Adrenal gland (tissue), 19 donors: ENCODE measurements at places on chromosomes 6 and 20. TPM values are rescaled to one million over a fixed set of nuclear protein-coding genes. Genes with fewer than 3 reads are reported as not detected.

Gene ECT2L
- total RNA-seq, result not detected

Gene SAMD3
- not detected for total RNA-seq

Gene HTR1E
- total RNA-seq, result not detected

Gene TINAG
- not detected for total RNA-seq

Gene SEL1L2
- total RNA-seq, result 0.22 TPM

Gene FRK
- 4.1 TPM for total RNA-seq

Gene FILIP1
- 2.2 TPM for total RNA-seq

GRCh38 chr6:127111526-127111925 lies 6.9 kb upstream of the RSPO3 start:
- no peak for DNase-seq

GRCh38 chr20:25321262-25321831 lies 69.3 kb downstream of the ABHD12 start:
- no peak for DNase-seq

DNA sequence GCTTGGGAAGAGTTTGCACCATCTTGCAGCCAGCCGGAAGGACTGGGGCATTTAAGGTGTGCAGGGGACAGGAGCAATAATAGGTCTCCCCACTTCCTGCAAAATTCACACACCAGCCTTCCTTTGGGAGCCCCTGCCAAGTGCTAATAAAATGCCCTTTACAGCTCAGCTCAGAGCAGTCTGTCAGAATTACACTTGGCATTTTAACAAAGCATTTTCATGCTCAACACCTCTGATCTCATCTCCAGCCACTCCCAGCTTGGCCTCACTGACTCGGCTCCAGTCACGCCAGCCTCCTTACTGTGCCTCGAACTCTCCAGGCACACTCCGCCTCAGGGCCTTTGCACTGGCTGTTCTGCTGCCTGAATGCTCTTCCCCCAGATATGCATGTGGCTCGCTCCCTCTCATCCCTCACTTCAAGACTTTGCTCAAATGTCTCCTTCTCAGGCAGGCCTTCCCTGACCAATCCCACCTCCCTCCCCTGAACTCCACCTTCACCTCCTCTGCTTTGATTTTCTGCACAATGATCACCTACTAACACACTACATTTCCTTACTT lies 43.7 kb downstream of the GRM4 start:
- DNase-seq, result no peak

DNA sequence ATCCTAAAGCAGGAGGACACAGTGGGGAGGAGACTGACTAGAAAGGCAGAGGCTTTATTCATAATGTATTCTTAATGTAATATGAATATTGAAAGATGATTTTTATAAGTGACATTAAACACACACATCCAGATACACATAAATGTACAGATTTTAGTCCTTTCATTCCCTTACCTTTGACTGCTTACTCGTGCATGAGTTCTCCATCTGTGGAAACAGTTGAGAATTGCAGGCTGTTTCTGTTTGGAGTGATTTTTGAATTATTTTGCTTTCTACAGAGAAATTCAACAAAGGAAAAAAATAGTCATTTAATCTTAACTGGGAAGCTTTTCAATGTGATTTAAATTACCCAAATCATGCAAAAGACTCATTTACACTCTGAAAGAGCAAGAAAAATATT lies 136.5 kb downstream of the RIMS1 start:
- DNase-seq, result no peak

DNA sequence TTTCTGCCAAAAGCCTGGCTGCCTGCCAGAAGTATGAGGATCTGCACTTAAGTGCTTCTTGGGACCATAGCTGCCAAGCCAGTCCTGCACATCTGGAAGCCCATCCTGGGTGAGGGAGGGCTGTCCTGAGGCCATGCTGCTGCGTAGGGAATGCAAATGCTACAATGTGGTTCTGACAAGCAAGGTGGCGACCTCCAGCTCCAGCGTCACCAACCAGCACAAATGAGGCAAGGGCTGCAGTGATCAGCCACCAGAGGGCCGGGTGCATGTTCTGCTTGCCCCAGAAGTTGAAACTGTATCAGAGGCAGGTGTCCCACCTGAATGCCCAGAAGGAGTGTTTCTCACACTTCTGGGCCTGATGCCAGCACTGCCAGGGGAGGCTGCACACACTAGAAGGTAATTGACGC lies 99.1 kb upstream of the KCNQ5 start:
- DNase-seq, result no peak

- DNase-seq, result peak; percentile 7
These were observed 13.1 kb upstream of the APMAP start for GRCh38 chr20:25005661-25006060.

DNA sequence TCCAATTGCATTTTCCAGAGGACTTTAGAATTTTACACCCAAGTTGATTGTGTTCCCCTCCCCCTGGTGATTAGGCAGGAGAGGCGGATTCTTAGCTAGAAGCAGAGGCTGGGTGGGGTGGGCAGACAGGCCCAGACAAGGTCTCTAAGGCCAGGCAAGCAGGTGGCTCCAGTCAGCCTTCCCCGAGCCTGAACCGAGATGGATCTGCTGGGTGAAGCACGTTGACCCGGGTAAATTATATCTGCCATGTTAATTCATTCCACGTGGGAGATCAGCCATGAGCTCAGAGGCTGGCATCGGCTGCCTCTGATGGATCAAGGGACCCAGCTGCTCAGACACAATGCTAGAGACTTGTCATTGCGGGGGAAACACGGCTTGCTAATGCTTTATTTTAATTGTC lies 159.5 kb upstream of the MAFB start:
- no peak for DNase-seq

- DNase-seq, result no peak
These were observed 101.3 kb downstream of the OR2B2 start for GRCh38 chr6:27810768-27811450.

GRCh38 chr20:16904751-16905150 lies 156.6 kb downstream of the OTOR start:
- no peak for DNase-seq

GRCh38 chr6:107794771-107795170 lies 29.3 kb downstream of the SCML4 start:
- DNase-seq, result no peak

DNA sequence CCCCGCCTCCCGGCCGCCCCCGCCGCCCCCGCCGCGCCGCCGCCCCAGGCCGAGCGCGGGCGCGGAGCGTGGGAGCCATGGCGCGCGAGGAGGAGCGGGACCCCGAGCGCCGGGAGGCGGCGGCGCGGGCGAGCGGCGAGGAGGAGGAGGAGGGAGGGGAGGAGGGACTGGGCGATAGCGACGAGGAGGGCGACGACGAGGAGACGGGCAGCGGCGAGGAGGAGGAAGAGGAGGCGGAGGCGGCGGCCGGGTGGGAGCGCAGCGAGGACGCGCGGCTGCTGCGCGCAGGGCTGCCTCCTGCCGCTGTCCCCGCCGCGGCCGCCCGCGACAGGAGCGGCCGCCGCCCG lies at the start of gene SLC24A3:
TSS of gene SLC24A3 (plus strand) at position 174 of the 347 bp plus-strand sequence.
- peak; percentile 37 for DNase-seq

- no peak for DNase-seq
These were observed 174.5 kb downstream of the CD83 start for GRCh38 chr6:14292119-14292518.

DNA sequence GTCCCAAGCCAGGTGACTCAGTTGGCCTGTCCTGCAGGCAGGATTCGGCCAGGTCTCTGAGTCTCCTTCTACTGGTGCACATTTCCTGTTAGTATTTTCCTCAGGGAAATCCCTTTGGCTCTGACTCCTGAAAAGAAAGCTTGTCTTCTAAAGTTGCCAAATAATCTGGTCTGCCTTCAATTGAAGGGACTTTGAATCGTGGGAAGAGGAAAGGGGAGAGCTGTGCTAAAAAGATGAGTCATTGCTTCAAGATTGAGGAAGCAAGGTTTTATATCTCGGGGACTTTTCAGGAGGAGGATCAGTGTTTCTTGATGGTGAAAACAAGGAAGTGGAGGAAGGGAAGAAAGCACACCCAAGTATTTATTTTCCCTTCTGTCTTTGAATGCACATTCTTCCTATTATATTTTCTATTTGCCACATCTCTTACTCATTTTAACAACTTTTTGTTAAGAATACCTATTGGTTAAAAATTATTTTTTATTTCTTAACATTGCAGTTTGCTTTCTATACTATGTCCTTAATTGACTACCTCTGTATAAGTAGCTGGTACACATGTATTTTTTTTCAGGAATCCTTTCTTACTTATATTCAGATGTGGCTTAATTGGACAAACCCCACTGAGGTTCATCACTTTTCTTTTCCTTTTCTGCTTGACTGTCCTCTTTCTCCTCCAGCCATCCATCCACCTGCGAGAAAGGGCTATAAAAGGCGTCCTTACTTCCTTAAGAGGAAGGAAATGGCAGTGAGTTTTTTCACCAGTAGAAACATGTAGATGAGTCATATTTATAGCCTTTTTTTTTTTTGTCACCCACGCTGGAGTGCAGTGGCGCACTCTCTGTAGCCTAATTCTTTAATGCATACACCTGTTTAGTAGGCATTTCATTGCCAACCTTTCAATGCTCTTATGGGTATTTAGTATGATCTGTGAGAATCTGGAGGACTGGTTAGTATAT lies 15.0 kb upstream of the IFNGR1 start:
- DNase-seq, result no peak

GRCh38 chr6:169589293-169589692 lies 112.5 kb downstream of the WDR27 start:
- no peak for DNase-seq

GRCh38 chr6:37694259-37694658 lies 3.4 kb downstream of the MDGA1 start:
- DNase-seq, result no peak

GRCh38 chr6:33620158-33620855 lies 815 bp upstream of the ITPR3 start:
- DNase-seq, result no peak

DNA sequence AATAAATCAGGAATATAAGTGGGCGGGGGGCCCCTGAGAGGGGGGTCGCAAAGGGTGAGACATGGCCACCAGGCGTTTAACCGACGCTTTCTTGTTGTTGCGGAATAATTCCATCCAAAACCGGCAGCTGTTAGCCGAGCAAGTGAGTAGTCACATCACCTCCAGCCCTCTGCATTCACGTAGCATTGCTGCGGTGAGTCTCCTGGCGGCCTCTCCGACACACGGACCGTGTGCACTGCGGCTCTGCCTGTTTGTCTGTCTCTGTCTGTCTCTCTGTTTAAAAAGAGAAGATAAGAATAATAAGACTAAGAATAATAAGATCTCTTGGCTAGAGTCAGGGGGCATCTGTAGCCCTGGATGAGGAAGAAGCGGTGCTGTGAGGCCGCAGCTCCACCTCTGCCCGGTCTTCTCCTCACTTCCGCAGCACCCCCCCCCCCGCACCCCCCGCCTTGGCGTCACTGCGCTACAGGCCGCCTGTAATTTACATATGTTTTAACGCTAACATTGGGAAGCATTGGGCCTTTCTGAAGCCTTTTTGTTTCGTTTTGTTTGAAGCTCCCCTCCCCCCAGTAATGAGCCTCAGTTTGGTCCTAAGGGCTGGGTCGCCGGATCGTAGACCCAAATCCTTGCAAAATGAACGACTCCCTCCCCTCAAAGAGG lies 993 bp downstream of the STX16 start:
- peak; percentile 84 for DNase-seq

GRCh38 chr6:123509112-123509511 lies 127.6 kb downstream of the TRDN start:
- DNase-seq, result no peak

GRCh38 chr6:134564705-134565104 lies 246.8 kb upstream of the SGK1 start:
- no peak for DNase-seq

GRCh38 chr6:151313066-151313491 lies 73.3 kb downstream of the AKAP12 start:
- DNase-seq, result no peak

DNA sequence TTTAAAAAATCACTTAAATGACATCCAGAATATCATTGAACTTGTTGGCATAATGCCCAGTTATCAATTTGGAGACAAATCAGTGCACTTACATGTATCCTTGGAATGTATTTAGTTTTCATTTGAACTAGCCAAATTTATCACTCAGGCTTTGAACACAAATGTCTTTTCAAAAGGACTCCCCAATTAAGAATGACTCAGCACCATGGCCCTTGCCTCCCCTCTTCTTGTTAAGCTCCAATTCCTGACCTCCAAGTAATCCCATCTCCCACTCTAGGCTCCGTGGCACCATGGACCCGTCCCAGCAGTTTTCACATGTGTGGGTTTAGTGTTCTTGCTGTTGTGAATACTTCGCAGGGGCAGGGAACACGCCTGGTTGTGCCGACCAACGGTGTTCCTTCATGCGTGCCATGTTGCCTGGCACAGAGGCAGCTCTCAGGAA lies 2.7 kb downstream of the AKAP12 start:
- no peak for DNase-seq

DNA sequence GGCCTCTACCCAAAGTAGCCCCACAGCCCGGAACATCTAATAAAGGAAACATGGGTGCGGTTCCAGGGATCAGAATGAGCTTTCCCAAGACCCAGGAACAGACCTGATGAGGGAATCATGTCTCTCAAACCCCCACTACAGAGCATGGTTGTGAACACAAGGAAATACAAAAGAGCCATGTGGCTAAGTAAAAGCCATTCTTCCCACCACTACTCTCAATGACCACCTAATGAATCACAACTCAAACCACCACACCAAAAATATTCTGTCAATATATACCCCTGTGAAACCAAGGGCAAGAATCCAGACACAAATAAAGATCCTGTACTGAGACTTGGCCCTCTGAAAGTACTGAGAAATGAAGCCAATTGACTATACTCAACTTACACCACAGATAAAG lies 20.9 kb upstream of the COL21A1 start:
- no peak for DNase-seq

DNA sequence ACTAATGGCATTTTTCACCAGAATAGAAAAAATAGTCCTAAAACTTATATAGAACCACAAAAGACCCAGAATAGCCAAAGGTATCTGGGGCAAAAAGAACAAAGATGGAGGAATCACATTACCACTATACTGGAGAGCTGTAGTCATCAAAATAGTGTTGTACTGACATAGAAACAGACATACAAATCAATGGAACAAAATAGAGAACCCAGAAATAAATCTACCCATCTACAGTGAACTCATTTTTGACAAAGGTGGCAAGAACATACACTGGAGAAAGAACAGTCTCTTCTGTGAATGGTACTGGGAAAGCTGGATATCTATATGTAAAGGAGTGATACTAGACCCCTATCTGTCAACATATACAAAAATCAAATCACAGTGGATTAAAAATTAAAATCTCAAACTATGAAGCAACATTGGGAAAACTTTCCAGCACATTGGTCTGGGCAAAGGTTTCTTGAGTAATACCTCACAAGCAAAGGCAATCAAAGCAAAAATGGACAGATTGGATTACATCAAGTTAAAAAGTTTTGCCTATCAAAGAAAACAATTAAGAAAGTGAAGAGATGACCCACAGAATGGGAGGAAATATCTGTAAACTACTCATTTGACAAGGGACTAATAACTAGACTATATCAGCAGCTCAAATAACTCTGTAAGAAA lies 120.5 kb downstream of the MEI4 start:
- no peak for DNase-seq

DNA sequence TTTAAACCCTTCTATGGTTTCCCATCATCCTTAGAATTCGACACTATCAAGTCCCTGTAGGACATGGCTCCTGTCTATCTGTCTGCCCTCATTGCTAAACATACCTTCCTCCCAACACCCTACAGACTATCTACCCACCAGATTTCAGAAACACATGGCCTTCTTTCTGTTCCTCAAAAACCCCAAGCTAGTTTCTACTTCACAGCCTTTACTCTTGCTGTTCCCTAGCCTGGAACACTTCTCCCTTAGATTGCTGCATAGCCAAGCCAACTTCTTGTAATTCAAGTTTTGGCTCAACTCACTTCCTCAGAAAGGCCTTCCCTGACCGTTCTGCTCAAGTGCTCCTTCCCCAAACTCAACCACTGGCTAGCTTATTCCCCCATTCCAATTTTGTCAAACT lies 156.2 kb downstream of the BTBD9 start:
- no peak for DNase-seq

- DNase-seq, result no peak
These were observed 99.2 kb downstream of the OR2B2 start for GRCh38 chr6:27812805-27813492.
